ENCODE measurements at places on chromosomes 5 and 9. TPM values are rescaled to one million over a fixed set of nuclear protein-coding genes. Genes with fewer than 3 reads are reported as not detected.

DNA sequence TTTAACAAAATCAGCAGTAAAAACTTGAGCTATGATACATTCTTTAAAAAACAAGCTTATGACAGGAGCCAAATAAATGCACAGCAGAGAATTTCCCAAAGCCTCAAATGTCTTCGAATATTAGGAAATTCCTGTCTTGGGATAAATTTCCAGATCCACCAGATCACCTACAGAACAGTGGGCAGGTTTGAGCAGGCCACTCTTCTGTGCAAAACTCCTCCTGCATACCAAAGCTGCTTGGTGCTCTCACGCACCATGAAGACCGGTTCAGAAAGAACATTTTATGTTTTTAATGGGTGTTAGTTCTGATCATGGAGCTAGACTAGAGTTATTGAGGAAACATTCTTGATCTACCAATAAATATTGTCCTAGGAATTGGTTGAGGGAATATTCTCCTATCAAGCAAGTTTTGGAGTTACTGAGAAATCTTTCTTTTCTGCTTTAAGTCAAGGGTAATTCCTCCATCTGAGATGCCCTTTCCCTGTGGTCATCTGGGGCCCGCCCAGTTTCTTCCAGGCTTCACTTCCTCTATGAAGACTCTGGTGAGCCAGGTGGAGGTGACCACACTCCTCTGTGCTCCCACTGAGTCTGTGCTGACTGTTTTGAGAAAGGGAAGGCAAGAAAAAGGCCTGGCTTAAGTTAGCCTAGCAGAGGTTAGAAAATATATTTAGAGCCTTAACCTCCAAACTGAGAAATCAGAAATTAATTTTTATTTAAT lies 17.9 kb downstream of the TNFSF15 start:
- DNase-seq: no peak

FTMT gene
- not detected for total RNA-seq

GRCh38 chr5:171521219-171521633 lies 101.8 kb downstream of the FGF18 start:
- DNase-seq: no peak

DNA sequence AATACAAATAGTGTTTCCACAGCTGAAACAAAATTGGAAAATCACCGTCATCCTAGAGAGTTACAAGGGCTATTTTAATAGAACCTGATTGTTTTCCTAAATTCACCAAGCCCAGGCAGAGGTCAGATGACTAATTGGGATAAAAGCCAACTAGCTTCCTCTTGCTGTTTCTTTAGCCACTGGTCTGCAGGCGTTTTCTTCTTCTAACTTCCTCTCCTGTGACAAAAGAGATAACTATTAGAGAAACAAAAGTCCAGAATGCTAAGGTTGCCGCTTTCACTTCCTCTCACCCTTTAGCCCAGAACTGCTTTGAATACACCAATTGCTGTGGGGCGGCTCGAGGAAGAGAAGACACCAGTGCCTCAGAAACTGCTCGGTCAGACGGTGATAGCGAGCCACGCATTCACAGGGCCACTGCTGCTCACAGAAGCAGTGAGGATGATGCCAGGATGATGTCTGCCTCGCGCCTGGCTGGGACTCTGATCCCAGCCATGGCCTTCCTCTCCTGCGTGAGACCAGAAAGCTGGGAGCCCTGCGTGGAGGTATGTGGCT lies at the start of gene TLR4:
Gene TLR4 (plus strand): TSS at position 380 of the 552 bp plus-strand sequence. CDS start 70 bp downstream, at position 450.
- no peak for DNase-seq

SLC23A1 gene
- total RNA-seq: 0.49 TPM

DNA sequence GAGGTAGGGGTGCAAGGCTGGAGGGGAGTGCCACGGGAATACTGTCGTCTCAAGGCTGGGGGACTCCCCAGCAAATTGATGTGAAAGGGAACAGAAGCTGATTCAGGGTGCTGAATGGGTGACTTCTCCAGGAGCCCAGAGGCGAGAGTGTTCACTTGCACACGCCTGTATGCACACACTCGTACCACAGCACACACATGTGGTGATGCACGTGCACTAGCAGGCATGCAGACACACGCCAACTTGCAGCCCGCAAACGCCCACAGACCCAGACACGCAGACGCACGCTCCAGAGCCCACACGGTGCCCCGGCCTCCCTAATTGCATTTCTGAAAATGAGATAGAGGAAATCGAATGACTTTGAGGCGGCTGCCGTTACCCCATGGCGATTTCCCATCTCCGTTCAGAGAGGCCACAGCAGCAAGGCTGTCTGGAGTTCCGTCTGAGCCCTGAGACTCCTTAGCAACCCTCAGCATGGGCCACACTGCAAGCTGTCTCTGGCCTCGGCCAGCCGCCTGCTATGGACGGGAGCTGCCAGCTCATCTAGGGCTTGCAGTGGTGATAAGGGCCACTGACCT lies 9.1 kb upstream of the ADAMTS2 start:
- no peak for DNase-seq

GRCh38 chr5:6599739-6600138 lies 33.1 kb downstream of the NSUN2 start:
- no peak for DNase-seq

DNA sequence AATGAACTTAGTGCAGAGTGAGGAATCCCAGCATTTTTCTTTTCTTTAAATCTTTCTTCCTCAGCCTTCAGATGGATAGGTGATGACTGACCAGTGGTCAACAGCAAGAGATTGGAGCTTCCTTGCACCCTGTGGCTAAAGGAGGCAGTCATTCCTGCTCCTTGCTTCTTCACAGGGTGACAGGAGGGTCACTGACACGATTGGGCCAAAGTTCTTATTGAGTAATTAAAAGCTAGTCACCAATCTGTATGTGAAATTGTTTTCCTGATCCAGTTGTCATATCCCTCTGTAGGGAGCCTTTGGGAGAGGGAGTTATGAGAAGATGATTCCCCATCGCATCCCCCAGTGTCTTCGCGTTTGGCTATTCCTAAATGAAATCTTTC lies 85.2 kb downstream of the CMYA5 start:
- DNase-seq: no peak

GRIA1 gene
- not detected for total RNA-seq

Data from pancreas (tissue), 10 donors.